HT1080 (cell line): ENCODE measurements at places on chromosomes 2 and 18. TPM values are rescaled to one million over a fixed set of nuclear protein-coding genes. Genes with fewer than 3 reads are reported as not detected.

The SLC9A2 gene
- total RNA-seq: 0.18 TPM in 1 of 2 replicates, not detected in the other

The CERKL gene
- 0.03 TPM in 1 of 2 replicates, not detected in the other for total RNA-seq

The BCL11A gene
- 9.8 and 15.6 TPM in 2 replicates for total RNA-seq

The GNLY gene
- not detected in 2 replicates for total RNA-seq

The EFR3B gene
- 3.9 and 5.6 TPM in 2 replicates for total RNA-seq

The GREB1 gene
- total RNA-seq: 1.2 and 1.7 TPM in 2 replicates

The GLB1L gene
- total RNA-seq: 7.3 and 8.4 TPM in 2 replicates

The CTNNA2 gene
- not detected in 2 replicates for total RNA-seq

The BCL2 gene
- 6.3 and 6.7 TPM in 2 replicates for total RNA-seq

The KCNG2 gene
- not detected in 2 replicates for total RNA-seq

The ANKRD30BL gene
- not detected in 2 replicates for total RNA-seq

The CETN1 gene
- not detected in 2 replicates for total RNA-seq
